ENCODE measurements at places on chromosomes 7 and 10.

GRCh38 chr10:98361131-98362025, 53.6 kb downstream of the PYROXD2 start:
- DNase-seq = no peak

DNA sequence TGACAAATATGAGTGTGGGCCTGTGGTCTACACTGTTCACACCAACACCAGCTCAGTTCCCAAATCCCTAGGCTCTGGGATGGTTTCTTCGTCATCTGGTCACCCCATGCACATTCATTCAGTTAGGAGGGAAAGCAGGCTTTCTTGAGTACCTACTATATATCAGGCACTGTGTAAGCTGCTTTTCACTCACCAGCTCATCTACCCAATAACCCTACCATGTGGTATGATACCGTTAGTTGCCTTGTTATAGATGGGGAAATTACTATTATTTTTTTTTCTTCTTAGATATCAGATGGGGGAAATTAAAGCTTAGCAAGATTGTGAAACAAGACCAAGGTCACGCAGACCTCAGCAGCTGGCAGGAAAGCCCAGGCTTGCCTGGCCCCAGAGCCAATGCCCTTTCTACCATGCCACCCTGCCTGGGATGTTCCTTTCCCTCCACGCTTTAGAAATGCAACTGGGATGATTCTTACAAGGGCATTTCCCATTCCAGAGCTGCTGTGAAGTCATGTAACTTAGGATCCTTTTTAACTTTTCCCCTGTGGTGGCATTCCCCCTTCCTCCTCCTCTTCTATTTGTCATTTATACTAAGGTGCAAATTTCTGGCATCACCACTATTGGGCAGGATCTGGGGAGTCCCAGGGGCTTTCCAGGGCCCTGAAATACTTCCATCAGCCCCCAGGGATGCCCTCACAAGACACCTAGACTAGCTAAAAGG, 93.1 kb upstream of the EFCAB10 start:
- no peak for DNase-seq

DNA sequence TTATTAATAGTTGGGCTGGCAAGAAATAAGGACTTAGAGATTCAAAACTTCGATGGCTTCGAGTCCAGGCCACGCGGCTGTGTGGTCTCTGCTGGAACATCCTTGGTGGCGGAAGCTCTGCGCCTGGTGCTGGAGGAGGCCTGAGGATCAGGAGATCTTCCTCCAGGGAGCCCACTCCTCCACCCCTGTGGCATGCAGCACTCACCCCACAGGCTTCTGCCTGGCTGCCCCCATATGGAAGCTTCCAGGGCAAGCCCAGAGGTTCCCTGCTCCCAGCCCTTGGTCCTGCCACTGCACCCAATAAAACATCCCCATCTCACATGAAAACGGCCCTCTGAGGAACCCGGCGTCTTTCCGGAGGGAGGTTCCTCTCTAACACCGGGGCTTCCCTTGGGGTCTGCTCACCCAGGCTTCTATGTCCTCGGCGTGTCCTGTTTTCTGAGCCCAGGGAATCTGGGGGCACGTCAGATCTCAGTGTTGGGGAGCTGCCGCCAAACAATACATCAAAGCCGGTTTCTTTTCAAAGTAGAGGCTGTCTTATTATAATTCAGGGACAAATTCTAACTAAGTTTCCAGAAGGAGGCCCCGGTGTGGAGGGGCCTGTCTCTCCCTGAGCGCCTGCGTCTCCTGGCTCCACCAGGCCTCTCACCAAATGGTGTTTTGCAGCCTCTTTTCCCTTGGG, 32.4 kb downstream of the CALML3 start:
- DNase-seq = no peak

GRCh38 chr7:64889686-64890162, 13.3 kb upstream of the ZNF273 start:
- no peak for DNase-seq

DNA sequence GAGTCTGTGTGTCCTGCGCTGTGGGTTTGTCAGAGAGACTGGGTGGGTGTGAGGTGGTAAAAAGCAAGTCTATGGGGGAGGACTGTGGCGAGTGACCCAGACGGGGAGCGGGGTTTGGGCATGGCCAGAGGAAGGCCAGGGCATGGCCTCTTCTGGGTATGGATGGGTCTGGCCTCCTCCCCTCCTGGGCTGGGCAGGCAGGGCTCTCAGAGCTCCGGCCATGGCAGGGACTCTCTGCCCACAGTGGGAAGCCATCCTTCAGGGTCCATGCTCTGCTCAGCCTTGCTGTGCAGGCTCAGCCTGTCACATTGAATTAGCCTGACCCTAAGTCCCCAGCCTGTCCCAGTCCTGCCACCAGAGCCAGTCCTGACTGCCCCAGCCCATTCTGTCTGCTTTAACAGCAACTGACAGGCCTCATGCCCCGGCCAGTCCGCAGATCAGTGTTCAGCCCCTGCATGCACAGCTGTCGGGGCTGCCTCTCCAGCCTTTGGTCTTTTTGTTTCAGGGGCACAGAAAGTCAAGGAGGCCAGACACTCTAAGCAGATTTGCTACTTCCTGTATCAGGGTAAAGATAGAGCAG, 7.9 kb downstream of the ANTXRL start:
- DNase-seq = no peak

GRCh38 chr10:30834651-30835050, 197.0 kb downstream of the ZNF438 start:
- no peak for DNase-seq

DNA sequence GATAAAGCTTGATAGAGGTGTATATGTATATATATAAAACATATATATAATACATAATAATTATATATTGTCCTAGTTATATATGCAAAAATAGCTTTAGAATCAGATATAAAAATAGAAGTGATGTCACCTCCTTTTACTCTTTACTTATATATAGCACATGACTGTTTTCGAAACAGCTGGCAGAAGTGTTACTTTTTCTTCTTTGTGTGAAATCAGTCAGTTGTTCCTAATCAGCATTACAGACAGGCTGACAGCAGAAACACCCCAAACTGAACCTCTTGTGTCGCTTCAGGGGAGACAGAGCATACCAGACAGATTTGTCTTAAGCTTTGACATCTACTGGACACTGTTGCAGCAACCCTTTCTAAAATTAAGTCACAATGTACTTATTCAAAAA, 684.9 kb upstream of the CELF2 start:
- no peak for DNase-seq

DNA sequence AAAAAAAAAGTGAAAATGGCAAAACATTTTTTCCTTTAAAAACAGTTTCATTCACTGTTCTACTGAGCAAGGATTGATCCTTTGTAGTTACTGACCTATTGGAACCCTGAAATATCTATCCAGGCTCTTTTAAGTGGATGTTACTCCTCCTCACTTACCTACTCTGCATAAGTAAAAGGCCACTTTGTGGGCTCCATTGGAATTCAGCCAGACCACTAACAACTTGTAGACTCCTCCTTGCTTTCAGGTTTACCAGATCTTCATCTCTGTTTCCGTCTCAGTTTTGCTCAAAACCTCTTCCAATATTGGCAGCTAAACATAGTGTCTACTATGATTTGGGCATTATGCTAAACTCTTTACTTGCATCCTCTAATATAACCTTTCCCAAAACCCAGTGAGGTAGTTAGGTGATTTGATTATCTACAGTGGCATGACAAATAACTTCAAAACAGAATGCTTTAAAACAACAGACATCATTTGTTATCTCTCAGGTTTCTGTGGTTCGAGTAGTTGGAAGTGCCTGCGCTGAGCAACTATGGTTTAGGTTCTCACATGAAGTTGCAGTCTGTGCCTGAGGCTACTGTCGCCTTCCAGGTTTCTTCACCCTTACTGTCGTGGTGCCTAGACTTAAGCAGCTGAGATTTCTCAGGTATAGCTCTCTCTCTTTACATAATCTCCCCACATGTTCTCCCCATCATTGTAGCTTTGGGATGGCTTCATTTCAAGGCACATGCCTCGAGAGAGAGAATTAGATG, 698.2 kb downstream of the REEP3 start:
- DNase-seq = no peak

GRCh38 chr7:139875821-139876241, 46.8 kb downstream of the TBXAS1 start:
- DNase-seq = no peak

Data from stimulated activated CD8-positive, alpha-beta memory T cell treated with anti-CD3 and anti-CD28 coated beads, Interleukin-12 subunit alpha, Interleukin-12 subunit beta, amount 100 ng/mL, for 4 hours (primary cell).